GM23338 (cell line): ENCODE measurements at places on chromosomes 4 and X. TPM values are rescaled to one million over a fixed set of nuclear protein-coding genes. Genes with fewer than 3 reads are reported as not detected.
A peak's percentile ranks its signal among the peaks of the same experiment; 100 is the strongest.

DNA sequence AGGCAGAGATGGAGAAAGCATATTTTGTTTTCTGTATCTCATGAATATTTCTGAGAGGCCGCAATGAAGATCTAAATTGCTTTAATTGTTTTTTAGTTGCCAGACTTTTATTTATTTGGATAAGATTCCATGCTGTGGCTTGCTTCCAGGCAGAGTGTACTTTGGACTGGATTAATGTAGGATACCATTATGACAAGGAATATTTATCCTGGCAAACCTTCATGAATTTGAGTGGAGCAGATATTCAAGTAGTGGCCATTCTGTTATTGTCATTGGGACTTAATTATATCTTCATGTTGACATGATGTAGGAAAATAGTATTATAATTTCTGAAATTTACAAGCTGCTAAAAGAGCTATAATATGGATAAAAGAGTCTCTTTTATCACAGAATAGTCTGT, 182.9 kb downstream of the C4orf33 start:
- no peaks in the 10 kb centered on the region for H3K36me3 ChIP-seq
- no peaks in the 10 kb centered on the region for H3K4me1 ChIP-seq

DNA sequence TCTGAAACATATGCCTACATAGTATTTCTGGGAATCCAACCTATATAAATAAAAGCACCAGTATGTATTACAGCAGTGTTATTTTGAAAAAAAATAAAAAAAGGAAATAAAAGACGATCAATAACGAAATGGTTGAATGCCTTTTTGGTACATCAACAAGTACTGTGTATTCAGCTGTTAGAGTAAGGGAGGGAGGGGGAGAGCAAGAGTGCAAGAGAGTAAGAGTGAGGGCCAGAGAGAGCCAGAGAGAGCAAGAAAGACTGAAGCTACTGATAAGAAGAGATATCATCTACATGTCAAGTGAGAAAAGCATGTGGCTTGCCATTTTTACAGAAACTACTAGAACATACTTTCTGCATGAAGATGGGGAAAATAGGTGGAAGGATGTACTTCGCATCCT, 1.8 kb downstream of the SPIN4 start:
- peak overlapping the region; percentile 75 for H3K4me3 ChIP-seq
- H3K4me1 ChIP-seq: peaks cover 11% of the 10 kb centered on the region
- H3K27me3 ChIP-seq: no peaks in the 10 kb centered on the region

BEX3 gene
- total RNA-seq: 427 and 472 TPM in 2 replicates

TMPRSS11E gene
- 1.4 TPM in 2 replicates for total RNA-seq
